Activated T-helper 2 cell treated with anti-CD3 and anti-CD28 coated beads, Interferon-gamma antibody, Interleukin-2, Interleukin-4, amounts not matched to agents 10 μg/mL and 5 μg/mL and 100 μg/mL, durations not matched to agents 14 hours and 24 hours and 36 hours (primary cell): ENCODE measurements at places on chromosomes 2 and 18. TPM values are rescaled to one million over a fixed set of nuclear protein-coding genes. Genes with fewer than 3 reads are reported as not detected.

SEC11C gene
- total RNA-seq = 198 and 208 TPM in 2 replicates

DNA sequence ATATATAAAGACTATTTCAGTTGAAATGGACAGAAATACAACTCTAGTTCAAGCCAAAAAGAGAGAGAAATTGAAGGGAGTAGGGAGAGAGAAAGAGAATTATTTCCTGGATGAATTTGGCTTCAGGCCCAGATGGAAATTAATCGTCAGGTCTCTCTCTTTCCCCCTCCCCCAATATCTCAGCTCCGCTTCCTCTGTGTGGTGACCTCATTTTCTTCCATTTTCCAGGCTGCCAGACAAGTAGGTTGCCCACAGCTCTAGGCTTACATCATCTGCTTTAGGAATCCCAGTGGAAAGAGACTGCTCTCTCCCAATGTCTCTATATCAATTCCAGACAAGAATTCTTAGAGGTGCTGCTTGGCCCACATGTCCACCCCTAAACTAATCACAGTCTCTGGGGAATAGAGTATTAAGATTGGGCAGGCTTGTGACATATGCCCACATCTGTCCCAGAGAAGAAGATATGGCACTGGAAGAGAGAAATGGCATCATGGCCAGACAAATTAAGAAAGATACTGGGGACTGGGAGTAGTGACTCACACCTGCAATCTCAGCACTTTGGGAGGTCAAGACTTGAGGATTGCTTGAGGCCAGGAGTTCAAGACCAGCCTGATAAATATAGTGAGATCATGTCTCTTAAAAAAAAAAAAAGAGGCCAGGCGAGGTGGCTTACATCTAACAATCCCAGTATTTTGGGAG, 37.2 kb upstream of the CFAP36 start:
- DNase-seq = no peak

MYO7B gene
- 0.07 and 0.30 TPM in 2 replicates for total RNA-seq

GRCh38 chr18:57437766-57438671, 2.8 kb downstream of the ONECUT2 start:
- no peak for DNase-seq

GRCh38 chr18:51251625-51252024, 54.1 kb upstream of the MEX3C start:
- DNase-seq = no peak

REEP1 gene
- 0.62 and 0.71 TPM in 2 replicates for total RNA-seq

- DNase-seq = no peak
Measured at GRCh38 chr2:240160291-240161086, 20.0 kb upstream of the OTOS start.

SCTR gene
- not detected in 2 replicates for total RNA-seq

ABCG5 gene
- 0.14 TPM in 2 replicates for total RNA-seq

VPS54 gene
- total RNA-seq = 15.9 and 16.0 TPM in 2 replicates

ASPRV1 gene
- total RNA-seq = 1.0 and 1.1 TPM in 2 replicates

DNA sequence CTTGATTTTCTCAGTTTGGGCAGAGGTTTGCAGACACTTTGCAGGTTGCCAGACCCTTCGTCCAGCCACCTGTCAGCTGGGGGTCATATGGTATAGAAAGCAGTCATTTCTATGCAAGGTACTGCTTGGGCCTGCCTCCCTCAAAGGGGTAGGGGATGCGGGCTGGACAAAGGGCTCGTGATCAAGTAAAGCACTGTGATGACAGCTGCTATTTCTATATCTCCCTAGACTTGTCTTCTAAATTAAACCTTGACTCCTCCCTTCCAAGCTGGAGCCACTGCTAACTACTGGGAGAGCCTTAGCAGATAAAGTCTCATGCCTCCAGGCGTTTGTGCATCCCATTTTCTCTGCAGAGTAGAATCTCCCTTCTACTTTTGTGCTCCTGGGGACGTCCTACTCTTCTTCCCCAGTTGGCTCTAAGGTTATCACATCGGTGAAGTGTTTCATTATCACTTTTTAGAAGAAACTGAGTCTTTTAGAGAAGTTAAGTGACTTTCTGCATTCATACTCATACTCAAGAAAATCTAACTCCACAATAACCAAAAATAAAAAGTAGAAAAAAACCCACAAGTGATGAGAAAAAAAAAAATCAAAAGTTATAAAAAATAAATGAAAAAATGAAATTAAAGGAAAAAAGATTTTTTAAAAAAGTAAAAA, 710 bp upstream of the XRCC5 start:
- no peak for DNase-seq
